ENCODE measurements at places on chromosomes 3 and 15.

GRCh38 chr3:17013050-17013449 is 128.3 kb downstream of the PLCL2 start:
- no peak for DNase-seq
- no peaks in the 10 kb centered on the region for H3K36me3 ChIP-seq
- H3K4me3 ChIP-seq, result no peak overlapping the region
- no peaks in the 10 kb centered on the region for H3K27me3 ChIP-seq

GRCh38 chr15:73854265-73854664 is 19.1 kb upstream of the TBC1D21 start:
- no peak overlapping the region for H3K4me3 ChIP-seq
- no peak for DNase-seq
- H3K27ac ChIP-seq, result no peak overlapping the region
- peaks cover 79% of the 10 kb centered on the region for H3K27me3 ChIP-seq
- no peaks in the 10 kb centered on the region for H3K4me1 ChIP-seq
- H3K36me3 ChIP-seq, result no peaks in the 10 kb centered on the region

- no peak overlapping the region for H3K27ac ChIP-seq
- H3K4me1 ChIP-seq, result no peaks in the 10 kb centered on the region
- no peak for DNase-seq
- no peak overlapping the region for H3K4me3 ChIP-seq
- H3K27me3 ChIP-seq, result no peaks in the 10 kb centered on the region
These were observed 34.1 kb upstream of the NMD3 start for GRCh38 chr3:161187046-161187445.

GRCh38 chr15:39429898-39430357 is 151.0 kb upstream of the THBS1 start:
- no peaks in the 10 kb centered on the region for H3K36me3 ChIP-seq
- H3K4me3 ChIP-seq, result no peak overlapping the region
- no peak overlapping the region for H3K27ac ChIP-seq
- H3K4me1 ChIP-seq, result peaks cover 7% of the 10 kb centered on the region

GRCh38 chr3:181279239-181279565 is 289.7 kb upstream of the DNAJC19 start:
- H3K4me3 ChIP-seq, result no peak overlapping the region
- H3K27me3 ChIP-seq, result no peaks in the 10 kb centered on the region
- DNase-seq, result no peak
- H3K4me1 ChIP-seq, result no peaks in the 10 kb centered on the region

GRCh38 chr3:190718097-190718496 is 144.4 kb downstream of the GMNC start:
- H3K4me1 ChIP-seq, result no peaks in the 10 kb centered on the region
- H3K27ac ChIP-seq, result no peak overlapping the region
- no peaks in the 10 kb centered on the region for H3K27me3 ChIP-seq
- H3K4me3 ChIP-seq, result no peak overlapping the region

DNA sequence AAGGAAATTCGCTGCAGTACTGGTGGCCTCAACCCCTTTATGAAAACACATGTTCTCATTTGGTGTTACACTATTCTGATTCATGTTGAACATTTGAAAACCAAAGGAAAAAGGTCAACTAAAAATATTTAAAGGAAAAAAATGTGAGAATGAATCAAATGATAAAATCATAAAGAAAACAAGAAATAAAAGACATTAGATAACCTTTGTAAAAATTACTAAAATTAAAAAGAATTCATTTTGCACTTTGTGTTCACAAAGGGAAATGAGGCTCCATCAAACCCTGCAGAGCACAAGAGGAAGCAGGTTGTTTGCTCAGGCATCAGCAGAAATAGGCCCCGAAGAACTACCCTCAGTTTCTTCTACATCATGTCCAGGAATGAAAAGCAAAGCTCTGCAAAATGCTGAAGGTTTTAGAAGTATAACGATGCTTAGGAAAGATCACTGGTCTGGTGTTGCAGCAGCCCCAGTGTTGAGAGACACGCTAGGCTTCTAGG is 41.2 kb downstream of the MAP4 start:
- no peak overlapping the region for H3K4me3 ChIP-seq
- no peaks in the 10 kb centered on the region for H3K27me3 ChIP-seq
- H3K4me1 ChIP-seq, result no peaks in the 10 kb centered on the region
- H3K36me3 ChIP-seq, result peaks cover 6% of the 10 kb centered on the region
- no peak for DNase-seq

DNA sequence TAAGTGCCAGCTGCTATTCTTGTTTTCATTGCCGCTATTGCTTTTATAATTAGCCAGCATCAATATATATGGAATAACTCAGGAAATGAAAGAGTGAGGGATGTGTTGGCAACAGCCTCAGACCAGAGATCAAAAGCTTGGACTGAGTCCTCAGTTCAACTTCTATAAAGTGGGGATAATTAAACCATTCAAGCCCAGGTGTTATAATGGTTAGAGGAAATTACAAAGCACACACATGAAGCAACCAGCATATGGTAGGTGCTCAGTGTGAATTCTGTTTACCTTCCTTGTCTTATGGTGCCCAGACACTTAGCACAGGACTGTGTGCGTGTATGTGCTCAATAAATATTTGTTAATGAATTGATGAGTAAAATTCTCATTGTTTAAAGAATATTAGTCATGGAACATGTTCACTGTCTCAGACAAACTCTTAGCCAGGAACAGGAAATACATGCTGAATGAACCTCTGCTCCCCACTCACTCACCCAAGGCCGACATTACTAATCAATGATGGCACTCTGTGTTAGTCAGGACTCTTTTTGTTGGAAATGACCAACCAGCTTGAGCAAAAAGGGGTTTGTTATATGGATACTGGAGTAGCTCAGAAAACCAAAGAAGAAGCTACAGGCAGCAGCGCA is 16.7 kb upstream of the CCDC174 start:
- no peak for DNase-seq
- H3K27me3 ChIP-seq, result peaks cover 17% of the 10 kb centered on the region
- H3K4me3 ChIP-seq, result no peak overlapping the region
- 0 out of 2 replicates have a peak, but pooled peaks cover 5% of the 10 kb centered on the region for H3K4me1 ChIP-seq
- no peaks in the 10 kb centered on the region for H3K36me3 ChIP-seq

DNA sequence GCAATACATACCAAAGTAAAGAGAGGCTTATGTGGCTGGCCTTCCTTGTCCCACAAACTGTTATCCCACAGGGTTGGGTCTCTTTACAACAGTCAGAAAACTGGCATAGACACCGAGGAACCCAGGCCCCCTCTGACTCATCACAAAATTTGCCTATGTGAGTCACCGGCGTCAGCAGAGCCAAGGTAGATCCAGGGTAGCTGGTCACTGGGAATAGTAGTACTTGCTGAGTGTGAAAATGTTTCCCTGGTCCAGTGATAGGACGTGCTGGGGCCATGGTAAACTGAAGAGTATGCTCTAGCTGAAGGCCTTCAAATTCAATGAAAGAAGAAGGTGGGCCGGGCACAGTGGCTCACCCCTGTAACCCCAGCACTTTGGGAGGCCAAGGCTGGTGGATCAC is 27.1 kb upstream of the SKIL start:
- peak overlapping the region; percentile 81 for H3K27ac ChIP-seq
- H3K4me3 ChIP-seq, result no peak overlapping the region
- DNase-seq, result peak; percentile 86
- H3K27me3 ChIP-seq, result no peaks in the 10 kb centered on the region

DNA sequence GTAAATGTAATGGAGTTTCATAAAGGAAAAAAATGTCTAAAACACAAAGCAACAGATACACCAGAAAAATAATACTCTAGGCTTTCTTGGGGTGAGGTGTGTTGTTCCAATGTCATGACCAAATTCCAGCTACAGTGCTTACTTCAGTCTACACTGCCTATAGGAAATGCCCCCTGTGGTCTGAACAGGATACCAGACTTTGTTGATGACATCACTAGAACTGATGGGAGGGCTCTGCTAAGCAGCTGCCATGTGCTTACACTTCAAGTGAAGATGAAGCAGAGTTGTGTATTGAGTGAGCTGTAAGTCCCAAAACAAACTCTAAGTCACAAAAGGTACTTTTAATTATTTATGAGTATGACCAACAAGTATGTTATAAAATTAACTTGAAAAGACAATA is 456.1 kb upstream of the IL12A start:
- no peaks in the 10 kb centered on the region for H3K4me1 ChIP-seq
- no peak overlapping the region for H3K4me3 ChIP-seq
- DNase-seq, result no peak
- H3K27me3 ChIP-seq, result no peaks in the 10 kb centered on the region
- no peaks in the 10 kb centered on the region for H3K36me3 ChIP-seq

DNA sequence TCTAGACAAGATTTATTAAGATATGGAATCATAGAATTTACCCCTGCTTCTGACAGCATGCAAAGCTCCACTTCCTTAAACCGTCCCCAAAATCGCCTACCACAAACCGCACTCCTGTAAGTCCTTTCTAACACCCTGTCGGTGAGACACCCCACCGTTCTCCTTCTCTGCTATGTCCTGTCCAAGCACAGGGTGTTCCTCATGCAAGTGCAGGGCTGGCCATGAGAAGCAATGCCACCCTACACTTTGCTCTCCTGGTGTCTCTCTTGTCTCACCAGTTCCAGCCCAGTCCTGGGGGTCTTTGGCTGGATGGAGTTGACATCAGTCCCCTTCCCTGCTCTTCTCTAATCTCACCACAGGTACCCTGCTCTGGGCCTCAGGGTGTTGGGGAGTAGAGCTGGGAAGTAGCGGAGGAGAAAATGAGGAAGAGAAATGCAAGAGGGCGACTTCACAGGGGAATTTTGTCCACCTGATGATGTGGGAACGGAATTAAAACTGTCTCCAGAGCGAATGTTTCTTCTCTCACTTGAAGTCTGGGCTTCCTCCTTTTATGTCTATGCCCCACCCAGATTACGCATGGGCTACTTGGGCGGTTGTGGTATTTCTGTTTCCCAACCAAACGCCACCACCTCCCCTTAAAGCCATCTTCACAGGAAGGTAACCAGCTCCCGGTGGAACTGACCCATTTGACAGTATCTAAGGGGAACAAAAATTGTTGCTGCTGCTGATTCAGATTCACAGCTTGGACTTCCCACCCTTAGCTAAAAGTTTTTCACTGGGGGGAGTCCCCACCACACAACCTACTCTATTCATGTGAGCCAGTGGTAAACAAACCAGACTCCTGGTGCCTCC is 49.9 kb downstream of the CASR start:
- no peak overlapping the region for H3K27ac ChIP-seq
- H3K27me3 ChIP-seq, result peaks cover 21% of the 10 kb centered on the region
- H3K4me3 ChIP-seq, result no peak overlapping the region
- DNase-seq, result no peak
- H3K36me3 ChIP-seq, result no peaks in the 10 kb centered on the region
- H3K4me1 ChIP-seq, result no peaks in the 10 kb centered on the region

DNA sequence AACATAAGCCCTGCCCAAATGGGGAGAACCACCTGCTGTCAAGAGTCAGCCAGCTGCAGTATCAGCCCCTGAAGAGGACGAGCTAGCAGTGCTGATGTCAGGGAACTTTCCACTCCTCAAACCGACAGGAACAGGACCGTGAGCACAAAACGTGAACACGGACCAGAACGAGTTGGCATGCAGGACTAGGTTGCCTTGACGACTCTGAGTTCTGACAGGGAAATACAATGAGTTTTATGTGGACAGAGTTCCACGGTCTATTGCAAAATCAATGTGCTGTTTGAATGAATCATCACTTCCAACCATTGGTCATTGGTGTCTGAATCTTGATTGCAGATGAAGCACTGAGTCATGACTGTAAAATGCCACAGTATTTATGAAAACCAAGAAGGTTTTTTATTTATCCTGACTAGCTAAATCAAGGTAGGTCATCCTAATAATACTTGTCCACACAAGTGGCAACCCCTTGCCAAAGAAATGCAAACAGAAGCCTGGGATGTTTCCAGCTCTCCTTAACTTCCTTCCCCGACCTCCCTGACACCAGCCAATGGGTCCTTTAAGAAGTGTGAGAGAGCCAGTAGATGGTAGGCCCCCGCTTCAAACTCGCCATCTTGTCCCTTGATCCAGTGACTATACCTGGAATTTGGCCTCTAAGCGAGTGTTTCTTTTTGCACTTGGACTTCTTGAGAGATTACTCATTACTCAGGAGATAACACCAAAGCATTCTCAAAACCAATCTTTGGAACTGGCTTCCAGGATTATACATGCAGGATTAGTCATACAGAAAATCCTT is 119.6 kb downstream of the ASB7 start:
- H3K27ac ChIP-seq, result peak overlapping the region; percentile 100
- peak overlapping the region; percentile 41 for H3K4me3 ChIP-seq
- no peaks in the 10 kb centered on the region for H3K27me3 ChIP-seq
- DNase-seq, result peak; percentile 100

DNA sequence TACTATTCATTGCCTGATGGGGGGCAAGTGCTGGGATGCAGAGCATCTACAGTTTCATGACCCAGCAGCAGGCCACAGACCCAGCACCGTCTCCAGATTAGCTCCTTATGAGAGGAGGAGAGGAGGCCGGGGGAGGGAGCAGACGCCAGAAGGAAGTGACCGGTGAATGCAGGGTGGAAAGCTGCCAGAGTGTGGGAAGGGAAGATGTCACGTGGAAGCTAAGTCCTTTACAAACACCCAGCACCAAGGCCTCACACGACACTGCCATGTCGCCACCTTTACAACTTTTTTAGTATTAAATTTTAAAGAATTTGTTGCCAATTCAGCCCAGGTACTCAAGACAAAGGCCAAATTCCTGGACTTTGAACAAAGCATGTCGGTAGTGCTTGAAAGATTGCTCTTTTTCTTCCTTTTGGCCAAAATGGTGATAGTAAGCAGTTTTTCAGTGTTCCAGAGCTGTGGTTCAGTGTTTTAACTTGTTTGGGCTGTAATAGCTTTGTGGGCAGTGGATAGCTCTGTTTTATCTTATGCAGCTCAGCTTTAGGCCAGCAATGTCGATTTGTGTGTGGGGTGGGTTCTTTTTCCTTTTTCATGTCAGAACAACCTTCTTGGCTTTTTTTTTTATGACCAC is 58.2 kb downstream of the ZBTB38 start:
- H3K27me3 ChIP-seq, result no peaks in the 10 kb centered on the region
- H3K36me3 ChIP-seq, result no peaks in the 10 kb centered on the region
- no peak for DNase-seq
- H3K4me3 ChIP-seq, result no peak overlapping the region
- H3K27ac ChIP-seq, result no peak overlapping the region

GRCh38 chr15:89858661-89859458 is 34.9 kb downstream of the AP3S2 start:
- no peak overlapping the region for H3K4me3 ChIP-seq
- no peaks in the 10 kb centered on the region for H3K4me1 ChIP-seq
- no peak for DNase-seq
- no peak overlapping the region for H3K27ac ChIP-seq

DNA sequence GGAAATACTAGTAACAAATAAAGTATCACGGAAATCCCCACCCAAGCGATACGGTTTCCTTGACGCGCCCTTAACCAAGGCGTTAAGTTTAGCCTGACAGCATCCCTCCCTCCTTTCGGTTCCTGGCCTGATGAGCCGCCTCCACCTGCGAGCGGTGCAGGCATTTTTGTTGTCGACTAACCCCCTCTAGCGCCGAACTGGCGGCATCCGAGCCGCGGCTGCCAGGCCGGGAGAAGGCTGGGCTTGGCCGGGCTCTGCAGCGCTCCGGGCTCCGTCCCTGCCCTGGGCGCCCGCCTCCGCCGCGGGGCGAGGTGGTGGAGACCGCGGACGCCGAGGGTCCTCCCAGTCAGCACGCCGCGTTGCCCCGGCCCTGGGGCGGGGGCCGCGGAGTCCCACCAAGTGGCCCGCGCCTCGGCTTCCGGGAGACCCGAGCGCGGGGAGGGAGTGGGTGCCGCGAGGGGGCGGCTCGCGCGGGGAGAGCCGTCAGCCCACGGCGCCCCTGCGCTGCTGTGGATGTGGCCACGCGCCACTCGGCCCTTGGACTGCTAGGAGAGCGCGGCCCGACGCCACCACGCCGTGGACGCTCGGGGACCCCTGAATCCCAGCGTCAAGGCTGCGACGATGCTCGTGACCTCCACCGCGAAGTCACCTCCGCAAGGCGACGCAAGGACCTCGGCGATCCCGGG is 1.1 kb upstream of the EPHA6 start:
- H3K4me1 ChIP-seq, result peaks cover 16% of the 10 kb centered on the region
- DNase-seq, result peak; percentile 70
- H3K4me3 ChIP-seq, result peak overlapping the region; percentile 62
- peaks cover 32% of the 10 kb centered on the region for H3K27me3 ChIP-seq
- H3K27ac ChIP-seq, result no peak overlapping the region

Data from PC-9 (cell line).